ENCODE measurements at places on chromosomes 7 and 10.

- peak; percentile 82 for DNase-seq
These were observed 46.5 kb downstream of the MALSU1 start for GRCh38 chr7:23345601-23346000.

DNA sequence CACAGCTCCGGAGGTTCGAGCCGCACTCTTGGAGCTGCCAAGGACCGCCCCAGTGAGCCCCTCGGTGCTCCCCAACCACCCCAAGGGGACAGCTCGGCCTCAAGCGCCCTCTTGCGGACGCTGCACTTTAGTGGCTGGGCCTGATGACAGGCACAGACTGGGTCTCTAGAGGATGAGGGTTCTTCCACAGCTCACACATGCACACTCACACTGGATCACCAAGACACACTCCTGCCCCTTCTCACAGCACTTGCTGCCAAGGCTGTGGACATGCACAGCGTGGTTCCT is 2.1 kb downstream of the RET start:
- DNase-seq: no peak

- DNase-seq: no peak
These were observed 117.5 kb downstream of the PARD3 start for GRCh38 chr10:34697351-34698247.

- no peak for DNase-seq
These were observed 829.3 kb upstream of the IGFBP3 start for GRCh38 chr7:46750321-46750865.

DNA sequence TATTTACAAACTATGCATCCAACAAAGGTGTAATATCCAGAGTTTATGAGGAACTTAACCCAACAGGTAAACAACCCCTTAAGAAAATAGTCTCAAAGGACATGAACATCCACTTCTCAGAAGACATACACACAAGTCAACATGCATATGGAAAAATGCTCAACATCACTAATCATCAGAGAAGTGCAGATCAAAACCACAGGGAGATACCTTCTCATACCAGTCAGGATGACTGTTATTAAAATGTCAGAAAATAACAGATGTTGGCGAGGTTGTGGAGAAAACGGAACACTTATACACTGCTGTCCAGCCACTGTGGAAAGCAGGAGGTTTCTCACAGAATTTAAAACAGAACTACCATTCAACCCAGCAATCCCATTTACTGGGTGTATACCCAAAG is 84.0 kb downstream of the ADD3 start:
- no peak for DNase-seq

- DNase-seq: no peak
These were observed 213.8 kb downstream of the COBL start for GRCh38 chr7:51102828-51103227.

DNA sequence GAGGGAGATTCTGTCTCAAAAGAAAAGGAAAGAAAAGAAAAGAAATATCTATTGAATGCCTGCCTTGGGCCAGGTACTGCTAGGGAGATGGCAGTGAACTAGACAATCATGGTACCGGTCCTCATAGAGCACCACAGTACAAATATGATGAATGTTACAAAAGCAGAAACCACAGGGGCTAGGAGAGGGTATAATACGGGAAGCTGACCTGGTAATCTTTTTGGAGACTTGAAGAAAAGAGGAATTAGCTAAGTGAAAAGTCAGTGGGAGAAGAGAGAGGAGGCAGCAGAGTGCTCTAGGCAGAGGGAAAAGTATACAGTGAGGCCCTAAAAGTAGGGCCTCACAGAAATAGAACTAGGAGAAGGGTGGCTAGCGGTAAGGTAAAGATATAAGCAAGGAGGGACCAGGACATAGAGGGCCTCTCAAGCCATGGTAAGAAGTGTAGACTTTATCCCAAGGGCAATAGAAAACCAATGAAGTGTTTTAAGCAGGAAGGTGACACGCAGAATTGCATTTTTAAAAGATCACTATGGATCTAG is 42.8 kb upstream of the WNT8B start:
- DNase-seq: no peak

GRCh38 chr7:134195252-134195651 is 68.1 kb downstream of the LRGUK start:
- DNase-seq: no peak
